Activated CD4-positive, alpha-beta T cell treated with anti-CD3 and anti-CD28 coated beads for 4 hours (primary cell): ENCODE measurements at places on chromosomes 12 and 14.

DNA sequence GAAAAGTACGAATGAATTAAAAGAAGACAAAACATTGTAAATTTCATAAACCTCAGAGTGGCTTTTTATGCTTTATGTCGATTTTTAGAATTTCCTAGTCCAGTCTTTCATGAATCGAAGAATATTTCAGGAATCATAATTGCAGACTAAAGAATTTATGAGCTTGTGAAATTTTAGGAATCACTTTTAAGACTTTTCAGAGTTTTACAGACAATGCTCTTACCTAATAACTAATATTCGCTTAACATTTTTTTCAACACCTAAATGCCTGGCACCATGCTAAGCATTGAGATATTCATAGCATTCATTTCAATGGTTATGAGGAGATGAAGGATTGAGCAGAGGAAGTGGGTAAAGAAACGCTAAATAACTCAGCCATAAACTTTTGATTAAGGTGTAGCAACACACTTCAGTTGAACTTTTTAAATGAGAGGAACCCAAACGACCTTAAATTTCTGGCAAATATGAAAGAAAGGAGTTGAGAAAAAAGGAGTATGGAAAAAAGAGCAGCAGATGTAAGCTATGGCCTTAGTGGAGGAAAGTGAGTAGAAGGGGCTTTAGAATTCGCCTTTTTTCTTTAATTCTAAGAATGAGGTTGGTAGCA lies 739 bp upstream of the USP44 start:
- no peak for DNase-seq

DNA sequence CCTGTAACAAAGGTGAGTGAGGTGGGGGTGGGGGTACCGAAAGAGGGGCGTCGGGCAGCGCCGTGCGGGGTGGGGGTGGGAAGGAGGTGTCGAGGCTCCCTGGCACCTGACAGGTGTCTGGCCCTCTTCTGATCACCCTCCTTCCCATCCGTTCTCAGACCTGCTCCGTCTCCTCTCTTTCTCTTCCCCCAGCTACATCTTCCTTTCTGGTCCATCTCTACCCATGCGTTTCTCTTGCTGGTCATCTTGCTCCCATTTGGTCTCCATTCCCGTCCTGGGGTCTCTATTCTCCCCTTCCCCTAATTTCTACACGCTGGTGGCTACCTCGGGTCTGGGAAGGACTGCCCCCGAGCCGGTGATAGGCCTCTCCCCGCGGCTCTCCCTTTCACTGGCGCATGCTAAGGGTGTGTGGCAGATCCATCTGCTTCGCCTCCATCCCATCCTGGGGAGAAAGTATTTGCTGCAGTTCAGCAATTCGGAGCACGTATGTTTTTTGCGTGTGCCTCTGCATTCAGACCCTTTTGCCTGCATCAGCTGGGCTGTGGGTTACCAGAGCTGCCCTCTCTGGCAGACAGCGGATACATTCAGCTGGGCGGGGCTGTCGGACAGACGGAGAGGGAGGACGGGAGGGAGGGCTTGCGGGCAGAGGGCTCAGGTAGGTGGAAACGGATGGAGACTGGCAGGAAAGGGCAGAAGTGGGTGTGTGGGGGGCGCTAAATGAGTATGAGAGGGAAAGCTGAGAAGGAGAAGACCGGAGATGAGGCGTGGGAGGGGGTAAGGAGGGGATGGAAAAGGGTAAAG lies 730 bp downstream of the CLSTN3 start:
- peak; percentile 33 for DNase-seq

DNA sequence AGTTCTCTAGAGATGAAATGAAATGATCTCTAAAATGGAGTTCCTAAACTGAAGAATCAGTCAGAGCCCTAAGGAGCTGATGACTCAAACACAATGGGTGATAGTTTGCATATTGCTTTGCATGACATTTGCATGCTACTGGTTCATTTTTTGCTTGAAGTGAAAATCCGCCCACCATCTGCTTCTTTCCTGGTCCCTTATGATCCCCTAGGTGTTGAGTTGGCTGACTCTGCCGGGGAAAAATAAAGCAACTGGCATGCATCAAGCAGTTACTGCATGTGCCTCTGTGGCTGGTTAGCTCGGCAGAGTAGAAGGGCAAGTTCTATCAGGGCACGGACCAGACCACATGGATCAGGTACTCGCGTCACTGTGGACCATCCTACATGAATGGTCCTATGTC lies 151.1 kb downstream of the PPM1H start:
- DNase-seq = no peak

DNA sequence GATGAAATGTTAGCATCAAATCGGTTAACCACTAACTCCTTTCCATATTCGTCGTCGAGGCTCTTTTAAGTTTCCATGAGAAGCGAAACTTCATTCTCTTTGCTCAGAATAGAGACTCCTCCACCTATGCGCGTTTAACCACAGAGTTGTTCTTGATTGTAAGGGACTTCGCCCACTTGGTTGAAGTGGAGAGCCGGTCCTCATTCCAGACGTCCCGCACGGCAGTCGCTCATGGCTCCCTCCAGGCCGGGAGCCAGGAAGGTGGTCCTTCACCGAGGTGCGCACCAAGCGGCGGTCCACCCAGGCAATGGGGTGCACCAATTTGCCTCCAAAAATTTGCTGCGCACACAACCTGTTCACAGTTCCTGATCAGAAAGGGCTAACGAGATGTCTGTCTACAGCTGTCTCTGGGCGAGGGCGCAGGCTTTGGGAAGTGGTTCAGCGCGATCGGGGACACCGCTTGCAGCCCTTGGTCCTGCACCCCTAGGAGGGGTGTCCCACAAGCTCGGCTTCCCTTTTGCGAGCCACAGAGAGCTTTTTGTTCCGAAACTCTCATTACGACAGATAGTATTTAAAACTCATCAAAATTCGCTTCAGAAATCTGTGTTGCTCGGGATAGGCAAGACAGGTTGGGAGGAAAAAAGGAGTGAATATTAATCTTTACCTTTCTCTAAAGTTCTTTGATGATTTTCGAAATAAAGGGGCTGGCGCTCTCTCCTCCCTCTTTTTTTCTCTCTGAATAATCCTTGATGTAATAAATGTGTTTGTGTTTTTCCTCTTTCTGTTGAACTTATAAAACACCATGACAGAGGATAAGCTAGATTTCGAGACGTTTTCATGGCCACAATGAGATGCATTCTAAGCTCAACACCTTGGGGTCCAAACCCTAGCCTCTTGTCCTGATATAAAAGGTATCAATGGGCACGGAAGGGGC lies 6.4 kb upstream of the ALX1 start:
- DNase-seq = no peak

- no peak for DNase-seq
Measured at GRCh38 chr12:52630008-52630500, 11.7 kb upstream of the KRT73 start.

- DNase-seq = no peak
Measured at GRCh38 chr14:57153286-57153685, 115.4 kb downstream of the EXOC5 start.

DNA sequence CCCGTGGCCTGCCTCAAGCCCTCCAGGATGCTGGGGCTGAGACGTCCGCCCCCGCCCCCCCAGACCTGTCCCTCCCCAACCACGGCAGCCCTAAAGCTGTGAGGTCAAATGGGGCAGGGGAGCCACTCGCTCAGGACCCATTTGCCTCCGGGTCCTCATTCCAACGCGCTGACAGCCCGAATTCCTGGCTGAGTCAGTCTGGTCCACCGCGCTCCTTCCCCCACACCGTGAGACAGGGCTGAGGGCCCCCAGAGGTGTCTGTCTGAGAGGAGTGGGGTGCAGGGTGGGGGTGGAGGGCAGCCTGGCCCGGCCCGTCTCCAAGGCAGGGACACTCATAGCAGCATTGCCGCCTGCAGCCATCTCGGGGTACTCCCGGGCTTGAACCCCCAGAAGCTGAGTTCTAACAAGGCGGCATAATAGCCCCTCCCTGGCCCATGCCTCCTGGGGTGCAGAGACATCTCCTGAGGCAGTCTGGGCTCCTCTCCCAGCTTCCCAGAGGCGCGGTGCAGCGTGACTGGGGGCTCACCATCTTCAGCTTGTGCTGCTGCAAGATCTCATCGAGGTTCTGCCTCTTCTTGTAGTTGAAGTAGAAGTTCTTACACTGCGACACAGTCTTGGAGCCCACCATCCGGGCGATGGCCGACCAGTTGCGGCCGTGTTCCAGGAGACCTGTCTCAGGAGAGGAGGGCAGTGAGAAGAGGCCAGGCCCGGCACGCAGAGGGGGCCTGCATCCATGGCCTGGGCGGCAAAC lies 90.5 kb downstream of the RFLNA start:
- no peak for DNase-seq

DNA sequence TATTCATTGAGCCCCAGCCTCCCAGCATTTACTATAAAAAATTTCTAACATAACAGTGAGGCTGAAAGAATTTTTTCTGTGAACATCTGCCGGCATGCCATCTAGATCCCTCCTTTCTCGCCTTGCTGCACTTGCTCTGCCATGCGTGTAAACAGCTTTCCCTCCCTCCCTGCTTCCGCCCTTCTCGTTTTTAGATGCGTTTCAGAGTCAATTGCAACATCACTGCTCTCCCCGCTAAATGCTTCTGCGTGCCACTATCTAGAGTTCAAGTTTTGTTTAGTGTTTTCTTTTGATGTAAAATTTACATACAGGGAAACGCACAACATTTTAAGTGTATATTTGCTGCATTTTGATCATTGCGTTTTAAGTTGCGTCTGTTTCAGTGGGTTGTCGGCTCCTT lies 83.6 kb downstream of the CCDC92 start:
- no peak for DNase-seq

DNA sequence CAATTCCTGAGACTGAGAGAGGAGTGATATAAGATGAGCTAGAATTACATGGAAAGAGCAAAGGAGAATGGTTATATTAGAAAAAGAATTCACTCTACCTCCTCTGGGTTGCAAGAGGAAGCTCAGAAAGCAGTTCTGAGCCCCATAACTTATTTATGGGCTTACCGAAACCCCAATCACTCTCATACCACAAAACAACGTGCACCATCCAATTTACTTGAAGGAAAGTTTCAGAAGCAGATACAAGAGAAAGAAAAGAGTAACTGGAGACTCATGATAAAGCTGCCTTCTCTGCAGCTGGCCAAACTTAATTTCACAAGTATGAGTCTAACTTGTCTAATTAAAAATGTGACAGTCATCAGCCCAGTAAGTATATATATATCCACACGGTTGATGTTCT lies 27.4 kb upstream of the CAMKK2 start:
- DNase-seq = no peak

DNA sequence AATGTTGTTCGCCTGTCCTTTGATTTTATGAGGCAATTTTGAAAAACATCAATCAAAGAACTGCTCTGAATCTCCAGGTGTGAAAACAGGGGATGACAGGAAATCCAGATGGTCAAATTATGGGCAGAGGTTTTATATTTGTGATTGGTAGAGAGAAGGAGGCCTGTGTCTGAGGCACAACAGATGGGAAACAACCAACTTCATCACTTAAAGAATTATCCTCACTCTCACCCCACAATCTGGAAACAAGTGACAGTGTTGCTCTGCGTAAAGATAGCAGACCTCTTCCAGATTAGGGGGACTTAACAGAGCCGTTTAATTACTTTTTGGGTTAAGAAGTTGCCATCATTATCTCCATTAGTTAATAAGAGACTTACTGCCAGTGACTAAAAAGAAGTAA lies 64.1 kb upstream of the EGLN3 start:
- DNase-seq = no peak

- no peak for DNase-seq
Measured at GRCh38 chr12:46522071-46522470, 149.5 kb upstream of the SLC38A2 start.

DNA sequence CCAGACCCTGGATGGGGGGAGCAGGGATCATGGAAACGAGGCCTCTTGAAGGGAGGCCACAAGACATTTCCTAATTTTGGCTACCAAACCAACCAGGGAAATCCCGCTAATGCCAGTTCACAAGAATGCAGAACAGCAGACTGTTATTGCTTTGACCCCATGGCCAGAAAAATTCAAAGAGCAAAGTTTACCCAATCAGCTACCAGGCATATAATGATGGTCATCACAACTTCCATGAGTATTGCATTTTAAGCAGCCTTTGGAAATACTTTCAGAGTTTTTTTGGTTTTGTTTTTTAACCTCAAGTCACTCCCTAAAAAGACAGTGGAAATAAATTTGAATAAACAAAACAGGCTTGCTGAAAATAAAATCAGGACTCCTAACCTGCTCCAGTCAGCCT lies at the start of gene IL25:
TSS of gene IL25 (plus strand) at position 301 of the 400 bp plus-strand sequence.
- no peak for DNase-seq

DNA sequence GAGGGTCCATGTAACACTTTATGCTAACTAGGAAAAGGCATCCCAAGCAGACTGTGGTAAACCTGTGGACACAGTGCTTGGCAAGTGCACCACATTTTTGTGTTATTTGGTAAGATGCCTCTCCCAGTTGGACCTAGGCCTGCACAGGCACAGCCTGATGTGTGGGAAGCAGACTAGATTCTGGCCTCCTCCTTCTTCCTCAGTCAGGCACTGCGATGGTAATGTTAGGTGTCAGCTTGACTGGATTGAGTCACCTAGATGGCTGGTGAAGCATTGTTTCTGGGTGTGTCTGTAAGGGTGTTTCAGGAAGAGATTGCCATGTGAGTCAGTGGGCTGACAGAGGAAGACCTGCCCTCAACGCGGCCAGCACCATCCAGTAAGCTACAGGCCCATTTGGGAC lies 25.3 kb upstream of the RHOJ start:
- DNase-seq = no peak

DNA sequence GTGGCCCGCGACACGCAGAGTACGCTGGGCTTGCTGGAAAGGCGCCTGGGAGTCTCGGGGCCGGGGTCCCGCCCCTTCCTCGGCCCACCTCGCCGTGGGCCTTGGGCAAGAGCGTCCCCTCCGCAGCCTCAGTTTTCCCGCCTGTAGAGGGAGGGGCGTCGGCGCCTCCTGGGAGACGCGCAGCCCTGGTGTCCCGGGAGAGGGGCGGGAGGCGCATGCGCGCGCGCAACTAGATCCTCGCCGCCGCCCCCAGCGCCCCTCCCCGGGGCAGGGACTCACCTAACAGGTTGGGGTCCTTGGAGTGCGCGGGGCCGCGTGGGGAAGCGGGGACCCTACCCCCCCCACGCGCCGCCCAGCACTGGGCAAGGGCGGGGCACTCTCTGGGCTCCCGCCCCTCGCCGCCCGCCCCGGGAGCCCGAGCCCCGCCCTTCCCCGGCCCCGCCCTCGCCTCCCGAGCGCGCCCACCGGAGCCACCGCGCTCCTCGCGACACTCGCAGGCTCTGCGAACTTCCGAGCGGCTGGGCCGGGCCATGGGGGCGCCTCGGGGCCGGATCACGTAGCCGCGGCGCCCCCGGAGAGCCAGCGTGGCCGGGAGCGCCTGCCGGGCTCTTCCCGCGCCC lies at the start of gene KIF26A:
TSS of gene KIF26A (plus strand) at position 490 of the 620 bp plus-strand sequence. CDS start 136 bp downstream, outside the sequence.
- DNase-seq = no peak
